ENCODE measurements at places on chromosomes 7 and 10.

DNA sequence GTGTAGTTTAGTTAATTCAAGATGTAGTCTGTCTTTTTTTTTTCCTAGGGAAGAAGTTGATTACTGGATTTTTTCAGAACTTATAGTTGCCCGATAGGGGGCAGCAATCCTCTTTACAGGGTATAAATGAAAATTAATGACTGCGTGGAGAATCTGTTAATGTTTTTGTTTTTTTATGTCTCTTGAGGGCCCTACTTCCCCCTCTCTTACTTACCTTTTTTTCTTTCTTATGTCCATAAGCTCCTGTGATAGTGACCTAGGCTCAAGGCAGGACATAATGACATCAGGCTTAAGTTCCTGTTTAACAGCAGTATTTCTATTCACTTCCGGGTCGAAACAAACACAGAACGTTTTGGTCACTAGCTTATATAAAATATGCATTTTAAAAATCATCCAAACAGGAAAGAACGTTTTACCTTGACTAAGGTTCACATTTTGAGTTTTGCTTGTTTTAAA lies 18.8 kb downstream of the CDC123 start:
- peak; percentile 18 for DNase-seq
- H3K27ac ChIP-seq, result peak overlapping the region; percentile 85
- peaks cover 9% of the 10 kb centered on the region for H3K4me1 ChIP-seq
- H3K27me3 ChIP-seq, result no peaks in the 10 kb centered on the region
- H3K4me3 ChIP-seq, result peak overlapping the region; percentile 57

- no peak overlapping the region for H3K4me3 ChIP-seq
- DNase-seq, result no peak
- no peaks in the 10 kb centered on the region for H3K36me3 ChIP-seq
- no peak overlapping the region for H3K27ac ChIP-seq
- peaks cover 1% of the 10 kb centered on the region for H3K4me1 ChIP-seq
These were observed 19.0 kb upstream of the ABI1 start for GRCh38 chr10:26879744-26880143.

- H3K4me1 ChIP-seq, result no peaks in the 10 kb centered on the region
- no peak overlapping the region for H3K4me3 ChIP-seq
- no peak overlapping the region for H3K27ac ChIP-seq
- H3K36me3 ChIP-seq, result no peaks in the 10 kb centered on the region
- DNase-seq, result no peak
These were observed 73.8 kb upstream of the PRLHR start for GRCh38 chr10:118669020-118669791.

DNA sequence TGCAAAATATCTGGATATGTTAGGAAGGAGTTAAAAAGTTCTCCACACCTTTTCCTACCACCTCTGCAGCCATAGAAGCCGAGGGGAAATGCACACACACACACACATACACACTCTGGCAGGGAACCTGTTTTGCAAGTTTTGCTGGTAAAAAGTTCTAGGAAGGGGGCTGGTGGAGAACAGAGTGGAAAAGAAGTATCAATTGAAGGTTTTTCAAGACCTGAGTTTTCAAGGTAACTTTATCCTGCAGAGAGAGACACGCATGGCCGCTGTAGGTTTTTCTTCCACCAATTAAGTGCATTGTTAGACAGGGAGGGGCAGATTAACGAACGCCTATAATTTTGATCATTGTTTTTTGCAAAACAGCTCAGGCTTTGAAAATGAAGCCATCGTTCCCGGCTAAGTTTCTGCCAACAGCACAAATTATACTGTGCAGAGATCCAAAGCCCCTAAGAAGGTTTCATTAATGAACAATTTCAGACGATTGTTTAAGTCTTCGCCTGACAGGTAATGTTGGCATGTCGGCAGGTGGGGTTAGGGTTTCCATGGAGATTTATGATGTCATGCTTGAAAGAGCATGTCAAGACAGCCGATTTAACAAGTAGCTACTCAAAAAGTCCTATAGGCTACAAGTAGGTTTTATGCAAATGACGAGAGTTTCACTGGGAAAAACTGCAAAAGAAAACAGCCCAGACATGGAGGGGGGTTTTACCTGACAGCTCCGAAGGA lies 29.7 kb downstream of the KIAA1217 start:
- no peak for DNase-seq
- no peaks in the 10 kb centered on the region for H3K4me1 ChIP-seq
- no peaks in the 10 kb centered on the region for H3K36me3 ChIP-seq
- no peak overlapping the region for H3K27ac ChIP-seq
- H3K4me3 ChIP-seq, result no peak overlapping the region
- H3K27me3 ChIP-seq, result peaks cover 18% of the 10 kb centered on the region

DNA sequence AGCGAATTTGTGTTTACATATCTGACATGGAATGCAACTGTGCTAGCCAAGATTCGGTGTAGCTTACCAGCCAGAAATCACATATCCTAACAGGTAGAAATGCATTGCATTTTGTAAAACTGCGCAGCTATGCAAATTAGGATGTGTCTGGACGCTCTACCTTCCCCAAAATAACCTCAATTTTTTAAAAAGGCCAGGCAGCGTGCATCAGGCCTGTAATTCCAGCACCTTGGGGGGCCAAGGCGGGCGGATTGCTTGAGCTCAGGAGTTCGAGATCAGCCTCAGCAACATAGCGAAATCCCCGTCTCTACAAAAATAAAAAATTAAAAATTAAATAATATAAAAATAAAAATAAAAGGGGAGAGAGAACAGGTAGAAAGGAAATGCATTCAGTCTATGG lies 305.0 kb downstream of the TYW1 start:
- peaks cover 10% of the 10 kb centered on the region for H3K36me3 ChIP-seq
- peaks cover 16% of the 10 kb centered on the region for H3K4me1 ChIP-seq
- H3K27ac ChIP-seq, result no peak overlapping the region
- H3K27me3 ChIP-seq, result no peaks in the 10 kb centered on the region
- no peak for DNase-seq

DNA sequence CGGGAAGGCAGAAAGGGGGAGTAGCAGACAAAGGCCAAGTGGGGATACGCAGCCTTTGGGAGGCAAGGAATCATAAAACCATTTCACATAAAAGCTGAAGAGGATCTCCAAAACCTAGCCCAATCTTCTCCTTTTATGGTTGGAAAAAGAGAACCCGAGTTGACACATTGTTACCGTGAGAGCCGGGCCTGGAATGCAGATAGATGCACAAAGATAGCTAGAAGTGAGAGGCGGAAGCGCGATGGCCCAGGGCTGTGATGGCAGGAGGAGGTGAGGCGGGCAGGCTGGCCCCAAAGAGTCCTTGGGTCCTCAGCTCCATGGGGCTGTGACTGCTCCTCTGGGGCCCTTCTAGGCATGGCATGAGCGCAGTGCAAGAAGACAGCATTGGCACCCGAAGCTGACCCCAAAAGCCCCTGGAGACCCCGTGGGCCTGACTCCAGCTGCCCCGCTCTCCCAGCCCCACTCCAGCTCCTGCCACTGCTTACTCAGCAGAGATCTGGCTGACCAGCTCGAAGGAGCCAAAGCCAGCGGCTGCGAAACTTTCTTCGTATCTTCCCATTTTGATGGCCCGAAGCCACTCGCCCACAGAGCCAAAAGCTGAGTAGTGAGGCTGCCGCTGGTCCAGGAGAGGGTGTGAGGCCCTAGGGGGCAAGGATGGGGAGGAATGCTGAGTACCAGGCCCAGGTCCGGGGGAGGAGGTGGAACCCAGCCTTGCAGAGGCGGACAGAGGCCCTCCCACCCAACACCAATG lies 22.5 kb downstream of the EPHB4 start:
- peaks cover 5% of the 10 kb centered on the region for H3K4me1 ChIP-seq
- no peaks in the 10 kb centered on the region for H3K36me3 ChIP-seq
- no peaks in the 10 kb centered on the region for H3K27me3 ChIP-seq
- no peak overlapping the region for H3K4me3 ChIP-seq
- no peak for DNase-seq

- H3K36me3 ChIP-seq, result no peaks in the 10 kb centered on the region
- H3K4me3 ChIP-seq, result no peak overlapping the region
- no peak overlapping the region for H3K27ac ChIP-seq
These were observed 264.7 kb downstream of the DNAJB6 start for GRCh38 chr7:157601530-157601929.

GRCh38 chr10:122388287-122388997 lies 13.9 kb downstream of the PLEKHA1 start:
- peaks cover 11% of the 10 kb centered on the region for H3K4me1 ChIP-seq
- no peak overlapping the region for H3K27ac ChIP-seq
- peak; percentile 38 for DNase-seq
- H3K4me3 ChIP-seq, result no peak overlapping the region

DNA sequence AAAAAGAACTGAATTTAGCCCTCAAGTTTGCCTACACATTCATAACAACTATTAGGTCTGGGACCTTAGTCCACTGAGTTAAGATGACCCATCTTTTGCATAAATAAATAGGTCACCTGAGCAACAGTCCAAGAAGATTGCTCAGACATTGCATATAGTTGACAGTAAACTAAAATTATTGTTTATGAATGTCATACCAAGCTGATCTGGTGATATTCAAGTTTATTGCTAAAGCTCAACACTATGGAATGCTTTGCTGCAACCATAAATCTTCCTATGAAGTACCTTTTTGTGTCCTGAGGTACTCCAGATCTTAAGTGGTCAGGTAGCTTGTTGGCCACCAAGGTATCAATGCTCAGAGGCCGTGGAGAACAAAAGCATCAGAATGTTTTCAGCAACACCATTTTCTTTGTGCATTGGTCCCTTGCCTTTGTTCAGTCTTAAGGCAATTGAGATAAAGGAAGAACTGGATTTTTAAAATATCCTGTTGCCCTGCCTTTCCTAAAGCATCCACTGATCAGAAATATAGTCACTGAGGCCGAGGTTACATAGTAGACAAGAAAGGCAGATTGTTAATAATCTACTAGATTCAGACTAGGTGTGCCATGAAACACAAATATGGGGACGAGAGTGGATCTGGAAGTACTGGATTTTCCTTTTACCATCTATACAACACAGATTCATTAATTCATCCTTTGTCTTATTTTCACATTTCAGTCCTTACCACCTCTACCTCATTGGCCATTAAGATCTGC lies 321.3 kb downstream of the PTEN start:
- no peak overlapping the region for H3K4me3 ChIP-seq
- H3K4me1 ChIP-seq, result no peaks in the 10 kb centered on the region
- no peak for DNase-seq

DNA sequence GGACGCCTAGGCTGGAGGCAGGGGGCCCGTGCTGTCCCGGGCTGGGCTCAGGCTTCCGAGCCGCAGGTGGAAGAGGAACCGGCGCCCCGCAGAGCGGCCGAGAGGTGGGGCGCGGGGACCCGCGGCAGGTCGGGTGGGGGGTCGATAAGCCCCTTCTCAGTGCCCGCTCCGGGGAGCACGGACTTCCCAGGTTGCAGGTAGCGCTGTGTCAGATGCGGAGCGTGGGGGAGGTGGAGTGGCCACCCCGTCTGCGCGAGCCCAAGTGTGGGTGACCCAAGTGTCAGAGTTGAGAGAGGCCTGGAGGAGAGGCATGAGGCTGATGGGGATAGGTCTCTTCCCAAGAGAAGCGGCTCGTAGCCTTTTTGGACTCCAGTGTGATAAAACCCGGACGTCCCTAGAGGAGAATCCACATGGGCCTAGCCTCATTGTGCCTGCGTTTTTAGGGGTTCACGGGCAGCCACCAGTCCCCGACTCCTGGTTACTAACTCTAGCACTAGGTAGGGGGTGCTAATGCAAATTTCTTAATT lies 580 bp downstream of the EEPD1 start:
- peak; percentile 15 for DNase-seq
- peak overlapping the region; percentile 73 for H3K4me3 ChIP-seq
- no peaks in the 10 kb centered on the region for H3K27me3 ChIP-seq
- H3K27ac ChIP-seq, result no peak overlapping the region

- no peak overlapping the region for H3K4me3 ChIP-seq
- no peaks in the 10 kb centered on the region for H3K36me3 ChIP-seq
- no peak for DNase-seq
- no peaks in the 10 kb centered on the region for H3K4me1 ChIP-seq
These were observed 64.9 kb upstream of the TAS2R16 start for GRCh38 chr7:123060446-123060845.

DNA sequence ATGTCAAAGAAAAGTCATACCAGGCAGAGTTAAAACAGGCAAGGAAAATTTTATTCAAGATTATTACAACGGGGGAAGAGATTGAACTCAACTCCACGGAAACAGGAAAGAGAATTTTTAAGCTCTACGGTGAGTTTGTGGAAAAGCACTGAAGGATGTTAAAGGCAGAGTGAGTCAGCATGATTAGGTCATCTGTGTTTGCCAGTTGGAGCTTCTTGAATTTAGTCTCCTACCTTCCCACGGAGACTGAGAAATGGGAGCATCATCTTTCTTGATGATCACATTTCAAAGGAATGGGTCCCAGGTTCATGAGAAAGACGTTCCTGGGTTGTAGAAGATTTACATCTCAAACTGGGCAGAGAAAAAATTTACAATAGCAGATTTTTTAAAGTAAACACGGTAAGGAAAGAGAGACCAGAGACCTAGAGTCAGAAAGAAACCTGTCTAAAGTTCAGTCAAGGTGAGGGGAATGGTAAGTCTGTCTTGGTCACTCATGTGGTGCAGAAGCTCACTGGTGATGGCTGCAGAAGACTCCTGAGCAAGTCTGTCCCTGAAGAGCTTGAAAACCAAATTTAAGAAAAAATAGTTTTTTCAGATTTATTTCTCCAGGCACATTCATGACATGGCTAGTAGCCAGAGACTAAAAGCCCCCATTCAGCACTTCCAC lies 516.9 kb upstream of the LRRN3 start:
- no peak overlapping the region for H3K4me3 ChIP-seq
- DNase-seq, result no peak
- no peaks in the 10 kb centered on the region for H3K36me3 ChIP-seq
- H3K27me3 ChIP-seq, result peaks cover 5% of the 10 kb centered on the region
- no peak overlapping the region for H3K27ac ChIP-seq
- H3K4me1 ChIP-seq, result peaks cover 1% of the 10 kb centered on the region

- H3K27me3 ChIP-seq, result no peaks in the 10 kb centered on the region
- H3K27ac ChIP-seq, result no peak overlapping the region
- H3K4me1 ChIP-seq, result no peaks in the 10 kb centered on the region
- H3K4me3 ChIP-seq, result no peak overlapping the region
- H3K36me3 ChIP-seq, result no peaks in the 10 kb centered on the region
These were observed 304.5 kb upstream of the FZD8 start for GRCh38 chr10:35946556-35946955.

DNA sequence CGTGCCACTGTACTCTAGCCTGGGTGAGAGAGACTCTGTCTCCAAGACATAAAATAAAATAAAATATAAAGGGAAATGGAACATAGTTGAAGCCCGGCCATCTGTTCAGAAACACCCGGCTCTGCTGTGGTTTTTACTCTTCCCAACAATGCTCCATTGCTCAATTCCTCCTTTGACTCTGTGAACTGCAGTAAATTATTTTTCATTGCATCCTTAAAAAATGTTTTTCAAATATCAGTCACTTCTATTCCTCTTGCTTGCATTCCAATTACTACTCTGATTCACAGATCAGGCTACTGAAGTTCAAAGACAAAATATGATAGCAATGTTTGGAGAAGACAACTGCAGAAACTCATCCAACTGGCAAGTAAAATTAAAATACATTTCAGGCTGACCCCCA lies 983.0 kb downstream of the SORCS1 start:
- no peak overlapping the region for H3K27ac ChIP-seq
- no peak for DNase-seq
- H3K4me1 ChIP-seq, result no peaks in the 10 kb centered on the region

- no peak overlapping the region for H3K27ac ChIP-seq
- H3K36me3 ChIP-seq, result no peaks in the 10 kb centered on the region
- no peak for DNase-seq
- H3K4me1 ChIP-seq, result no peaks in the 10 kb centered on the region
These were observed 71.0 kb upstream of the PLPP4 start for GRCh38 chr10:120385992-120386391.

GRCh38 chr7:17617857-17618651 lies 319.6 kb downstream of the AHR start:
- no peaks in the 10 kb centered on the region for H3K36me3 ChIP-seq
- DNase-seq, result no peak
- no peak overlapping the region for H3K4me3 ChIP-seq
- H3K4me1 ChIP-seq, result no peaks in the 10 kb centered on the region
